Spinal cord (tissue), 10 donors: ENCODE measurements at places on chromosomes 7 and 10.

DNA sequence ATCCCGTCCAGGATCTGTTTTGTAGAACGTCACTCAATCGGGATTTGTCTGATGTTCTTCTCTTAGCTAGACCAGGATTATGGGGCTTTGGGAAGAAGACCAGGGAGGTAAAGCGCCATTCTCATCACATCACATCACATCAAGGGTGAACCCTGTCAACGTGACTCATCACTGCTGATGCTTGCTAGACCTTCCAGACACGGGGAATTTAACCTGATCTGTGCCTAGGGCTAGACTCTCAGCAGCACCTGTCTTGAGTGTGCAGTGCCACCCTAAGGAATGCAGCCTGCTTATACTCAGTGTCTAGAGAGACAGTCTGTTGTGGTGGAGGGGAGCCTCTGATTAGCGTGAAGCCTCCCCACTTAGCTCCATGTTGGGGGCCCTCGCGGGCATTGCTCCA lies 678.6 kb upstream of the FOXK1 start:
- DNase-seq: no peak

DNA sequence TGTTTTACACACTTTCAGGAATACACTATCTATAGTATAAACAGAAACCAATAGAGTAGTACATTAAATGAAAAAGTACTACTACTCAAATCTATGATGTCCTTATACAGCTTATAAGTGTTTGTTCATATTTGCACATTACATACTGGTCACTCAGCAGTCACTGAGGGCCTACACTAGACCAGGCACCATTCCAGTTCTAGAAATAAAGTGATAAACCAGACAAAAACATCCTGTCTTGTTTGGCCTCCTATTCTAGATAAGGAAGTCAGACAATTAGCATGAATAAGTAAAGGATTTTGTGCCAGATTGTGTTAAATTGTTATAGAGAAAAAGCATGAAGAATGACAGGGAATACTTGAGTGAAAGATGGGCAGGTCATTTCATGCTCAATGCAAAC lies 219.0 kb downstream of the CRPPA start:
- no peak for DNase-seq

DNA sequence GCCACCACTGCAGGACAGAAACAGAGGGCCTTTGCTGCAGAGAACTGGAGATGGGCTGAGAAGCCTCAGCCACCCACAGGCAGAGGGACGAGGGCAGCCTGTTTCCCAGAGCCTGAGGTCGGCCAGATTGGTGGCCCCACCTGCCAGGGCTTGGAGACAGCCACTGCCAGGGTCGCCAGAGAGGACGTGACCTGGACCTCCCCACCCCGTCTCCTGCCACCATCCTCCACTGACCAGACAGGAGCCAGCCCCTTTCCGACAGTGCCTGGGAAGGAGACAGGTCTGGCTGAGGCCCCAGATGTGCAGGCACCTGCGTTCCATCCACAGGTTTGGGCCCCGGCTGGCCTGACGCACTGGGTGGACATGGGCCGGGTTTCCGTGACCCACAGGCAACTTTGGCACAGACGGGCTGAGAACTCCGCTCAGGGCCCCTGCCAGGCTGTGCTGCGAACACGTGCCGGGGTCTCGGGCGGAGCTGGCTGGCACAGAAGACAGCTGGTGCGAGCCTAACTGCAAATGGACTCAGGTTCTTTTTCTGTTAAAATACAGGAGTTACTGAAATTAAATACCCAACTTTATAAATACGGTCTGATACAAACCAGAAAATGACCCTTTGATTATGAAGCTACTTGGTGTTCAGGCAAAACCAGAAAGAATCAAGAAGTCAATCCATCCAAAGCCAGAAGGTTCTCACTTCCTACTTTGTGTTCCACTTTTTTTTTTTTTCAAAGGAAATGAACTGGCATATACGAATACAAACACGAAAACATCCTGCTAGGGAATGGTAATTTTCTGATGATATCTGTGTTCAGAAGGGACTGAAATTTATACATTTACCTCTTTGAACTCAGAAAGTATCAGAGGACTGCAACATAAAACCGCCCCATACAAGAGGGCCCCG lies 6.9 kb downstream of the COX19 start:
- no peak for DNase-seq

DNA sequence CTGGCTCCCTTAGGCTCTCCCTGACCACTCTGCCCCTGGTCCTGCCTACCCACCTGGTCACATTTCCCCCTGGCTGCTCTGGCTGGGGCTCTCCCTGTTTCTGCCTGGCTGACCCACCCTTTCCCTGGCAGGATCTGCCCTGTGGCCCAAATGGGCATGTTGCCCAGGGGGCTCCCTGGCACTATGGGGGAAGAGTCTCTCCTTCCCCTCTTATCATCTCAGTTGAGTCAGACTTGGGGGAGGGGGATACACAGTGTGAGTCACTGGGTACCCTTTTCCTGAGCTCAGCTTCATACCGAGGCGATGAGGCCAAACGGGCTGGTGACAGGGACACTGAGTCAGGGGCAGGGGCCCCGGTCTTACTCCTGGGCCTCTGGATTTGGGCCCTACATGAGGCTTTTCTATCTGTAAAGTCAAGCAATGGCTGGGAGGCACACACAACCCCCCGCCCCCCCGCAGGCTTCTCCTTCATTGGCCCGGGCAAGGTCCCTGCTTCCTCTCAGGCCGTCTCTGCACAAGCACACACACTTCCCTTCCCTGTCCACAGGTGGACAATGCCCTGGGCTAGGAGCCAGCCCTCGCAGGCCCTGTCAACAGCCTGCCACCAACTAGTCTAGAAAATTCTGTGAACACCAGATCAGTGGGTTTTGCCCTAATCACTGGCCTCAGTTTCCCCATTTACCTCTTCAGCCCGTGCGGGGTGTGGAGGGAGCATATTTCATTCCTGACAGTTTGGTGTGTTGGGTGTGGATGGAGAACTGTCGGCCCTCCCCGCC lies 627 bp upstream of the FLNC start:
- no peak for DNase-seq

- DNase-seq: no peak
Observed at GRCh38 chr7:112484671-112485167, 3.9 kb downstream of the LSMEM1 start.

DNA sequence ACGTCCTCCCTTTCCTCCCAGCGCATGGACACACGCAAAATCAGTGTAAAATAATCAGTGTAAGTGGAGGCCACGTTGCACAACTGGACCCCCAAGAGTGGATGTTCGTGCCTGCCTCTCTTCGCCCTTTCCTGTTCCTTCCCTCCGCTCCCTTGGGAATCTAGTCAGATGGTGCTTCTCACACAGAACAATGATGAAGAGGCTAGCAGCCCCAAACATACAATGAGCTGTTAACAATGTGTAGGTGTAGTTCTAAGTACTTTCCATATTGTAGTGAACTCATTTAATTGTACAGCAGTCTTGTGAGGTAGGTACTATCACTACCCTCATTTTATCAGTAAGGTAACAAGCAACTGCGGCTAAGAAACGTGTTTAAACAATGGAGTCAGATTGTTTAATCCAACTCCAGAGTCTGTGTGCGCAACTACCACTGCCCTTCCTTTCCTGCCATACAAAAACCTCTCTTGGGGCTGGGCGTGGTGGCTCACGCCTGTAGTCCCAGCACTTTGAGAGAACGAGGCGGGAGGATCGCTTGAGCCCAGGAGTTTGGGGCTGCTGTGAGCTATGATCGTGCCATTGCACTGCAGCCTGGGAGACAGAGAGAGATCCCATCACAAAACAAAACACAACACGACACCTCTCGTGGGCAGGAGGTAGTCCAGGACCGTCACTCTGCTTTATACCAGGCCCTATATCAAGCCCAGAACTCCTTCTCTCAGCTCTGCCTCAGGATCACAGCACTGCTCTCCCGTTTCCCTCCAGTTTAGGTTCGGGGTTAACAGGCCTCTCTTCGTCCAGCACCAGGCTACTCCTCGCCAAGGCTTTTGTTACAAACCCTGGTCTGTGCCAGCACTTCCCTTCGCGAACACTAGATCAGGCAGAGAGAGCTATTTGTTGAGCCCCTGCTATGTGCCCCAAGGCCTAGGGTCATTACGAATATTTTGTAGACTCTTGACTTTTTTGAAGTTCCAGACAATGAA lies 1.1 kb downstream of the FKBP9 start:
- peak; percentile 15 for DNase-seq

DNA sequence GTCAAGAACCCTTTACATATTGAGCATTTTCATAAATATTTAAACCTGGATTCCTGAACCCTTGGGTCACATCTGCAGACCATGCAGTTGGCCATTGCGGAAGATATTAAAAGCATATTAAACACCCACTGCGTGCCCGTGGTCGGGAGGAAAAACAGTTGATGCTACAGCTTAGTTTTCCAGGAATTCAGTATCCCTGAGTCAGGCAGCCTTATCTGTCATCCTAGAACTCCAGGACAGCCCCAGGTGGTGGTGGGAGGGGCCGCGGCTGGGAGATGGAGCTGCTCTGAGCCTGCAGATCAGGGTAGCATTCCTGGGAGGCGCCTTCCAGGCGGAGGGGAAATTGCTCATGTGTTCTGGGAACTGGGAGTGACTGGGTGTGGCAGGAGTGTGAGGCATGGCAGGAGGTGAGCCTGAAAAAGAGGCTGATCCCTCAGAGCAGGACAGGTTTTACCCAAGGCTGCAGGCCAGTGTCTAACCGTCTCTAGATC lies 222.9 kb upstream of the SH2B2 start:
- no peak for DNase-seq

- DNase-seq: peak; percentile 7
Observed at GRCh38 chr7:141551782-141552181, 572 bp downstream of the AGK start.

DNA sequence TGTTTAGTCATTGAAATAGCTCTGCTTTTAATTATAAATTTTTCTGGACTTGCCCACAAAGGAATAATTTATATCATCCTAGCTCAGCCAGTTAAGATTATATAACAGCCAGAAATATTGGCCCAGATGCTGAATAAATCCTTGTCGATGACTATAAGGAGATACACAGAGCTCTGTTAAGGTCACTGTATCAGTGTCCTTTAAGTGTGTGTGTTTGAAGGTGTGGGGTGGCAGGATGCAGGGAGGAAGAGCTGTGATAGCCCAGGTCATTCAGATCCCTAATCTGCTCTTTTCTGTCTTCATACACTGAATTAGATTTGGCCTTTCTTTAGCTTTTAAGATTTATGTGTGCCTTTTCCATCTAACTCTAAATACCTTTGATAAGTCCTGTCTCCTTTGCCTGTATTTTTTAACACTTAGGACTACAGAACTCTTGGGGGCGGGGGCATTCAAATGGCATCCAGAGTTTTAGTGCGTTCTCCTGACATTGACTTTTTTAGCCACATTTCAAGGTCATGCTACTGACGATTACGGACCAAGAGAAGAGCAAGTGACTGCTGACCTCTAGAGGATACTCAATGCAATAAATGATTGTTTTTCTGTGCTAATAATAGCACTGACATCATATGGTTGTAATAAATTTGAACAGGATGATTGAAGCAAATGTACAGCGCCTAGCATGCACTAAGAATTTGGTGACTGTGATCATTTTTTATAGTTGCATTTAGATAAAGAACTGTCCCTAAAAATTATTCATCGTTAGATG lies 172.3 kb downstream of the CACNB2 start:
- DNase-seq: no peak

DNA sequence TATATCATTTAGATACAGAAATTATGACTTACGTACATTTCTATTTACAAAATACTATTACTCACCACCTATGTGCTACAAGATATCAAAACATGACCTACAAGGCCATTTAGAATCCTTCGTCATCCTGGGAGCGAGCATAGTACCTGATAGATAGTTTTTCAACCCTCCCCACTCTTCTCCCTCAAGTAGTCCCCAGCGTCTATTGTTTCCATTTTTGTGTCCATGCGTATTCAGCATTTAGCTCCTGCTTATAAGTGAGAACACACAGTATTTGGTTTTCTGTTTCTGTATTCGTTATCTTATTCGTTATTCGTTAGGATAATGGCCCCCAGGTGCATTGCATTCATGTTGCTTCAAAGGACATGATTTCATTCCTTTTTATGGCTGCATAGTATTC lies 28.1 kb downstream of the PNLIPRP2 start:
- no peak for DNase-seq

- DNase-seq: no peak
Observed at GRCh38 chr7:85510287-85510686, 323.4 kb upstream of the SEMA3D start.

GRCh38 chr7:2105280-2105679 lies 127.5 kb downstream of the MAD1L1 start:
- DNase-seq: no peak

DNA sequence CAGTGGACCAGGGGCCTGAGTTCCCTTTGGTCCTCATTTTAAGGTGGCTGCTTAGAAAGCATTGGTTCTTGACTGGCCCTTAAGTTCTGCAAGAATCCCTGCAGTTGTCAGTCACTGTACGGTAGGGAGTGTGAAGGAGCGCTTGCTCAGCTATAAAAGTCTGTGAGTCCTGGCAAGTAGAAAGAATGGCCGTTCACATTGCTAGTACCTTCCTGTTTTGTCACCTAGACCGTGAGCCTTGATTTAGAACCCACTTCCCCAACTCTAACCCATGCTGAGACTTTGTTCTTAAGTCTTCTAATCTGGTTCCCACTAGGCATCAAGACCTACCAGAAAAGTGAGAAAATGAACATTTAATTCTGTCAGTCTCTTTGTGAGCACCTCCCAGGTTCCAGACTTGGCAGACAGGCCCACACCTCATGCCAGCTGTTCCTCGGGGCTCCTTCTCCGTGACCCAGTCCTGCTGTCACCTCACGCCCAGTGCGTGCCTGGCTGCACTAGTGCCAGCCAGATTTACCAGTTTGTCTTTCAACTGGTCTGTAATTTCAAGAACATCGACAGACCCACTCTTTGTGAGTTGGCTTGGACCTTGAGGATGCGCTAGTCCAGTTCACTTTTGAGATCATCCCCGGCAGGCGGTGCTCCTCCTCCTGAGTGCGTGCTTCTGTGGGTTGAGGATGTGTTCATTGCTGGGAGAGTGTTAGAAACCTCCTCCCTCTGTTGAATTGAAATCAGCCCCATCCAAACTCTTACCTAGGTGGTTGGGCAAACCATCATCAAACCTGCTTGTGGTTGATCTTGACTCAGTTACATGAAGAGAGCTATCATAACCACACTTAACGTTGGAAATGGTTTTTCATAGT lies 78.5 kb downstream of the SHH start:
- no peak for DNase-seq

DNA sequence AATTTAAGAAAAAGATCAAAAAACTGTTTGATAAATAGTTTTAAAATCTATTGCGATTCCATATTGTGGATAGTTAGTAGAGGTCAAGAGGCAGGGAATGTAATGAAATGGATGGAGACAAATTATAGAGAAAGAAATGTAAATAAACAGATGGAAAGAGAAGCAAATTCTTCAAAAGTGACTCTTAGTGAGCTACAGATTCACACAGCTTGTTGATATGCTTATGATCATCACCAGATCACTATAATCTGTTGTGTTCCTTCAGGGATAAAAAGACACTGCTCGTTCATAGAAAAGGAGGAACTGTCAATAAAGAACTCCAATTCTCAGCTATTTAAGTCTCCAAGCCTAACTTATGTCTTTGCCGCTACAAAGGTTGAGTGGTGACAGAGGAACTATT lies 251.4 kb upstream of the SEMA3C start:
- no peak for DNase-seq

DNA sequence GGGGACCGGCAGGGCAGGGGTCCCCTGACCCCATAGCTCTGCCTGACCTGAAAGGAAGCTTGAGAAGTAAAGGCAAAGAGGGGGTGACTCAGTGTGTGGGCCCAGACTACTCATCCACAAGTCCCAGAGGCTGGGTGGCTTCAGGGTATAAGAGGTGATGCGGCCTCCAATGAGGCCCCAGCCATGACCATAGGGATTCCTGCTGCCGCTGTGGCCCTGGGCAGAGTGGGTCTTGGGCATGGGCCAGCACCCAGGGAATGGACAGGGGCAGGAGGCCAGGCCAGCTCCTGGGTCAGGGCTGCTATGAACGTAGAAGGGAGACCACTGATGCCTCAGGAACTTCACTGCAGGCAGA lies 64.4 kb upstream of the EBF3 start:
- no peak for DNase-seq

GRCh38 chr10:14761372-14761771 lies 13.3 kb downstream of the FAM107B start:
- no peak for DNase-seq
